ENCODE measurements at places on chromosomes 6 and 20.

DNA sequence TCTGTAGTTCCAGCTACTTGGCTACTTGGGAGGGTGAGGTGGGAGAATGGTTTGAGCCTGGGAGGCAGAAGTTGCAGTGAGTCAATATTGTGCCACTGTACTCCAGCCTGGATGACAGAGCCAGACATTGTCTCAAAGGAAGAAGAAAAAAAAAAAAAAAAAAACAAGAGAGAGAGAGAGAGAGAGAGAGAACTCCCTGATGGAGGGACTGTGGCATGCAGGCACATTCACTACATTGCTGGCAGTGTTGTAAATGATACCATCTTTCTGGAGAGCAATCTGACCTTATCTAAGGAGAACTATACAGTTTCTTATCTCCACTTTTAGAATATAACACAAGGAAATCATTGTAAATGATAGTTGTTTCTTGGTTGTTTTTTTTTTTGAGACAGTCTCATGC, 85.1 kb downstream of the MDN1 start:
- peak; percentile 13 for DNase-seq

- DNase-seq, result no peak
Observed at GRCh38 chr6:150765067-150765764, 100.3 kb upstream of the MTHFD1L start.

DNA sequence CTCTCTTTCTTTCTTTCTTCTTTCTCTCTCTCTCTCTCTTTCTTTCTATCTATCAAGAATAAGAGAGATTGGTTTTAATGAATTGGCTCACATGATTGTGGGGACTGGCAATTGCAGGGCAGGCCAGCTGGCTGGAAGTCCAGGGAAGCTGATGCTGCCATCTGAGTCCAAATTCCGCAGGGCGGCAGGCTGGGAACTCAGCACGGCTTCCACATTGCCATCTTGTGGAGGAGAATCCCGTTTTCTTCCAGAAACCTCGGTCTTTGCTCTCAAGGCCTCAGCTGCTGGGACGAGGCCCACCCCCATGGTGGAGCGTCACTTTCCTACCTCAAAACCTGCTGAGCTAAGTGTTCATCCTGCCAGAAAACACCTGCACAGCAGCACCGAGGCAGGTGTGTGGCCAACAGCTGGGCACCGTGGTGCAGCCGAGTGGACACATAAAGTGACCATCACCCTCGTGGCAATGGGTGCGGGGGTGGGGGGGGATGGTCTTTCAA, 58.8 kb upstream of the SLCO4A1 start:
- DNase-seq, result peak; percentile 18

DNA sequence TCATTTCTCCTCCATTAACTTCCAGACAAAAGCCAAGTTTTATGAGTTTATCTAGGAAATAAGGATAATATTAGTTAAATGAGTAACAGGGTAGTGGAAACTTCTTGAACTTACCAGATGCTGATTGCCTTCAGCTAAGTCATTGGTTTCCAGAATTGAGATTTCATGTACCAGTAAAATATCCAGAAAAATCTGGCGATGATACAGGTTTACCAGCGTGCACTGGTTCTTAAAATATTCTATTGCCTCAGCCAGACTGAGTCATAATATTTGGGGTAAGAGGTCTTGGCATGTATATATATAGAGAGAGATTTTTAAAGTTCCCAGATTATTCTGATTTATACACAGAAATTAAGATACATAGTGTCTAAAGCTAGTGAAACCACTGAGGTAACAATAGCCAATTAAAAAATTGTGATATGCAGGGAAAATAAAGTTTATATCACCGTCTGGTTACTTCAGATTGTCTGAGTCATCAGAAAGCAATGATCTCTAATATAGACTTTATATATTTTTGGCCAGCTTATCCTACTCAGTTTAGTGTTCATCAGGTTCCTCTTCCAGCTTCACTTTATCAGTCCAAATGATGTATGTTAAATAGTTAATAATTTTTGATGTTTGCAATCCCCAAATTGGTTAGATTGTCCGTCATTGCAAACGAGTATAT, 39.5 kb upstream of the SDHAF4 start:
- DNase-seq, result peak; percentile 32

Measured in AG10803 (cell line).